Kasumi-1 (cell line): ENCODE measurements at places on chromosomes 2 and 18.

DNA sequence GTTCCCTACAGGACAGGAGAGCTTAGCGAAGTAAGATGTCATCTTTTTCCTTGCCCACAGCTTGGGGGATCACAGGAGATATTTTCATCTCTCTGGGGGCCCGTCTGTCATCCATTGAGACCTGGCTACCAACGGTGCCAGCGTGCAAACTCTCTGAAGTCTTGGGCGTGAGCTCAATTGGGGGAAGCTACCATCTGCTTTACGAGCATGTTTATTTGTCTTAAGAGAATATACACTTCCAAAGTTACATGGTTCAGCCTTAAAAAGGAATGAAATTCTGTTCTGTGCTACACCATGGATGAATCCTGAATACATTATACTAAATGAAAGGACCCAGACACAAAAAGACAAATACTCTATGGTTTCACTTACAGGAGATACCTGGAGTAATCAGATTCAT, 13.6 kb downstream of the SAG start:
- DNase-seq = no peak

GRCh38 chr2:28776471-28776870, 24.8 kb downstream of the PPP1CB start:
- no peak for DNase-seq

GRCh38 chr2:80255918-80256781, 48.4 kb downstream of the LRRTM1 start:
- no peak for DNase-seq

DNA sequence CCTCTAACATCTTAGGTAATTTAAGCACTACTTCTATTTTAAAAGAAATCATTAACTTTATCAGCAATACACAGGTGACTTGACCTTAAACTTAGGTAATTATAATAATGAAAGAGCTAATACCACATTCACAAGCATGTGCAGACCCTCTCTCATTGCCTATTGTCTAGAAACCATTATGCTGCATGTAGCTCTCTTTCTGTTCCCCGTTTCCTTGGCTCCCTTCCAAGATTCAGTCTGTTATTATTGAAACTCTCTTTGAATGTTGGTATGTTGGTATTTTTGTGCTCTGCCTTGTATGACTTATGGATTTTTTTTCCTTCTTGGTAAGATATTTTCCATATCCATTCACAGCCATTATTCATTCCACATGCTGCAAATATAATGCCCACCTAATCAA, 201.2 kb downstream of the CDCA7 start:
- DNase-seq = peak; percentile 24

GRCh38 chr2:200376513-200377354, 70.2 kb downstream of the SPATS2L start:
- no peak for DNase-seq

- DNase-seq = peak; percentile 51
Measured at GRCh38 chr2:37156071-37156856, 516 bp downstream of the EIF2AK2 start.
